Skin of body (tissue), 3 donors: ENCODE measurements at places on chromosomes 1 and 21. TPM values are rescaled to one million over a fixed set of nuclear protein-coding genes. Genes with fewer than 3 reads are reported as not detected.

The WDR64 gene
- total RNA-seq, result not detected

The AQP10 gene
- total RNA-seq, result 0.20 TPM

The HAO2 gene
- 0.20 TPM for total RNA-seq

The NPL gene
- 48.0 TPM for total RNA-seq

The TAS1R1 gene
- total RNA-seq, result 0.59 TPM

The PLA2G2F gene
- total RNA-seq, result 3.0 TPM

The KLHDC9 gene
- not detected for total RNA-seq

The RAB7B gene
- total RNA-seq, result 17.2 TPM

The SPRR2E gene
- total RNA-seq, result 16.7 TPM

The LCE2A gene
- 1.2 TPM for total RNA-seq

The CLDN17 gene
- total RNA-seq, result 1.1 TPM

The CHI3L1 gene
- 42.2 TPM for total RNA-seq

The CDA gene
- total RNA-seq, result 2.1 TPM

The CDC42BPA gene
- total RNA-seq, result 55.2 TPM

The FBXO2 gene
- total RNA-seq, result 0.99 TPM

The GJB3 gene
- total RNA-seq, result 18.2 TPM

The GCSAML gene
- total RNA-seq, result 1.1 TPM

The RGS13 gene
- 0.79 TPM for total RNA-seq

The DIO1 gene
- total RNA-seq, result not detected

The NMNAT1 gene
- 10.0 TPM for total RNA-seq

The KRTCAP2 gene
- 67.5 TPM for total RNA-seq

The SRGAP2C gene
- 13.4 TPM for total RNA-seq

The ACTL8 gene
- not detected for total RNA-seq

The REN gene
- 0.30 TPM for total RNA-seq

The OPRD1 gene
- total RNA-seq, result 0.20 TPM

The PTAFR gene
- 3.1 TPM for total RNA-seq

The TMEM52 gene
- 3.6 TPM for total RNA-seq

The PLEKHN1 gene
- total RNA-seq, result 1.9 TPM

The RXFP4 gene
- not detected for total RNA-seq

The MRPL24 gene
- 35.5 TPM for total RNA-seq

The CRYAA gene
- total RNA-seq, result not detected

The CASZ1 gene
- total RNA-seq, result 34.0 TPM

The C1orf74 gene
- 5.9 TPM for total RNA-seq

The LCE6A gene
- total RNA-seq, result 4.4 TPM

The DENND2C gene
- total RNA-seq, result 14.9 TPM

The CFHR2 gene
- not detected for total RNA-seq

The HMCN1 gene
- 109 TPM for total RNA-seq

The DISP1 gene
- 5.1 TPM for total RNA-seq

The KCNK1 gene
- total RNA-seq, result 3.8 TPM
